ENCODE measurements at places on chromosomes 12 and 14.

GRCh38 chr12:52035926-52036325 is 15.3 kb upstream of the NR4A1 start:
- no peak for DNase-seq

DNA sequence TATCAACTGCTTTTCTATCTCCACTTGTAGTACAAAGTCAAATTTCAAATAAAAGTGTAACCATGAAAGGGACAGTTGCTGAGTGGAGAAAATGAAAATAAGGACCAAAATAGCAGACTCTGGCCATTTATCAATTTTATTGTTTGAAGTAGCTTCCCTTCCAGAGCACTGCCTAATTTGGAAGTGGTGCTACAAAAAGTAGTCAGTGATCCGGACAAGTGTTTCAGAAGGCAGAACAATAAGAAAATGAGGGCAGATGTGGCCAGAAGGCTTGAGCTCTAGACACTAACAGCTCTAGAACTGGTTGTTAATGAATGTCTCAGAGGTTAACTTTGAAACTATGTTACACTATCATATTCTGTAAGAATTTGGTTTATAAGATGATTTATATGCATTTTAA is 48.9 kb downstream of the ABCC9 start:
- DNase-seq: no peak

DNA sequence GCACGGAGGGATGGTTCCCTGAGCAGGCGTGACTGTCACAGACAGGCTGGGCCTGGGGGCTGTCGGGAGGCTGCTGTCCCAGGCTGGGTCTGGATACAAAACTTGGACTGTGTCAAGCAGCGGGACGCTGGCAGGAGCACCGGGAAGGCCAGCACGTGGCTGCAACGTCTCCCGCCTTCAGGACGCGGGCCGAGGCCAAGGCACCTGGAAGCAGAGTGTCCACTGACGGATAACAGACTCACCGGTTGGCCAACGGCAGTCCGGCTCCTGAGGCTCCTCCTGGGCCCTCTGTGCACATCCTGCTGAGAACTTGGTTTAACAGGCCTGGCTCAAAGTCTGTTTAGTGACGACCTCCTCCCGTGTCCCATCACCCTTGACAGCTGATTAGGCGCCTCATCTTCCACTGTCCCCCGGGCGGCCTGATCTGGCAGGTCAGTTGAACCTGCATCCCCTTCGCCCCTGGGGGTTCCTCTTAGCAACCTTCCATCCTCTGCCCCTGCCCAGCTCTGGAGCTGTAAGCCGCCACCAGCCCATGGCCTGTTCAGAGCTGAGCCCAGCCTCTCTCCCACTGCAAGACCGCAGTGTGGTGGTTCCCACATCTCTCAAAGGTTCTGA is 2.5 kb downstream of the XRCC3 start:
- DNase-seq: no peak

DNA sequence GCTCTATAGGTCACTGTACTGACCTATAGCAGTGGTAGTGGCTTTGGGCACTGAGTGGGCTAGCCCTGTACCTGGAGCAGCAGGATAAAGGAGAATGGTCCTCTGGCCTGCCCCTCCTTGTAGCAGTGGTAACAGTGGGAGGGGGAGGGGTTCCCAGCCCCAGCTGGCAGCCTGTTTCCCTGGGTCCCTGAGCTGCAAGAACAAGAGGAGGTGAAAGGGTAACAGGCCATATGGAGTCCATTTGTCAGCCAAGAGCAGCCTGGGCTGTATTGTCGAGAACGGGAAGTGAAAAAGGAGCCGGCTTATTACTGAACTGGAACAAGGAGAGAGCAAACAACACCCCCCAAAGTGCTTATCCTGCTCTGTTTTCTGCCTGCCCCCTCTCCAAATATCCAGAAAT is 73.8 kb upstream of the SRSF5 start:
- DNase-seq: no peak

- DNase-seq: no peak
These were observed 44.3 kb downstream of the TMTC2 start for GRCh38 chr12:82730953-82731459.
